ENCODE measurements at places on chromosomes 12 and 14. TPM values are rescaled to one million over a fixed set of nuclear protein-coding genes. Genes with fewer than 3 reads are reported as not detected.

DNA sequence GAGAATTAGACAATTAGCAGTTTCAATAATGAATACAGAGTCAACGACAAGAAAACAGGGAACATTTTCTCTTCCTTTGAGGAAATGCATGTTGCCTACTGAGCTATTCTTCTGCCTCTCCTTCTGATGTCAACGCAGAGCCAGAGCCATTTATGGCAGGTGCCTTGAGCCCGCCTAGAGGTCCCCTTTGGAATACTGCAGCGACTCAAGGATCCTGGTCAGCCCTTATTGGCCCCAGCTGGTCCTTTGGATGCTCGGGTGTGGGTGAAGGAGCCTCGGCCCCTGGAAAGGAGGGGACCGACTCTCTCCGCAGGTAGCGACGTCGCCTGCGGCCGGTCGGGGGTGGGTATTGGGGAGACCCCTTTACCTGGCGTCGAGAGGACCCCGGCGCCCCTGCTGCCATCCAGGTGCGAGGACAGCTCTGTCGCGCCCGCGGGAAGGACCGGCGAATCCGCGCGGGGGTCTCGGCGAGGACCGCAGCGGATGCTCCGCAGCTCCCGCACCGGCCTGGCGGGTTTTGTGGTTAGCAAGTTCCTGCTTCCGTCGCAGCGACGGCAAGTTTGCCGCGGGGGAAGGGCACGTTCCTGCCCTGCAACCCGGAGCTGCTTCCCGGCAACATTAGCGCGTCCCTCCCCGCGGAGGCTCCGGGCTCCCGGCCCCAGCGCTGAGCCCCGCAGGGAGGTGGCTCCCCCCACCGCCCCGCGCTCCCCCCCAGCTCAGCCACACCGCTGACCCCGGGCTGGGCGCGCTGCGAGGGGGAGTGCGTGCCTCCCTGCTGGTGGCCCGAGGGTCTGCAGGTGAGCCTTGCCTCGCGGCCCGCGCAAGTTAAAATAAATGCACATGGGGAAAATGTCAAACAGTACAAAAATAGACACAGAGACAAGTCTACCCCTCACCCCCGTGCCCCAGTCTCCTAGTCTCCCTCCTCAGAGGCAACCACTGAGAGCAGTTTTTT lies at the start of gene MANSC1:
TSS of gene MANSC1 (minus strand) at position 532 of the 955 bp plus-strand sequence. CDS start 6,928 bp downstream, outside the sequence.
- DNase-seq, result peak; percentile 39

GRCh38 chr12:68271346-68271745 lies 17.9 kb upstream of the IL22 start:
- no peak for DNase-seq

DNA sequence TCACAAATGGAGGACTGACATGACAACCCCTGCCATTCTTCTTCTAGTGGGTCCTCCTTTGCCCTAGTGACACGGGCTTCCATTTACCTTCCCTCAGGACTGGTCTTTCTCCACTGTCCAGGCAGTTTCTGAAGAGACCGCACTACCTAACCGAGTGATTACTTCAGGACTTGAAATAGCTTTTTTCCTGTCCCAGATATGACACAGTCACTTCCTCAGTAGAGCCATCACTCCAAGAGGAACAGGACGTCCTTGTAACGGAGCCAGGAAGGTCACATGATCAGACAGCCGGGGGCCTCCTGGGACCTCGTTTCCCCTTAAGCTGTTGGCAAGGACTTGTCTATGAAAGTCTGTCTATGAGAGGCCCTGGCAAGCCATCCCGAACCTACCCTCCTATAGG lies 62.3 kb downstream of the FOS start:
- no peak for DNase-seq

GRCh38 chr12:58931518-58931917 lies 11.2 kb upstream of the LRIG3 start:
- DNase-seq, result no peak

- DNase-seq, result no peak
These were observed 8.7 kb downstream of the RFC5 start for GRCh38 chr12:118025168-118025567.

- DNase-seq, result no peak
These were observed 31.1 kb upstream of the INF2 start for GRCh38 chr14:104658325-104658712.

- DNase-seq, result peak; percentile 90
These were observed 340.1 kb downstream of the BCL11B start for GRCh38 chr14:98931911-98932310.

GRCh38 chr14:99521176-99522024 lies 40.2 kb downstream of the CCNK start:
- no peak for DNase-seq

- DNase-seq, result no peak
These were observed 26.9 kb downstream of the NRXN3 start for GRCh38 chr14:78197051-78197450.

DNA sequence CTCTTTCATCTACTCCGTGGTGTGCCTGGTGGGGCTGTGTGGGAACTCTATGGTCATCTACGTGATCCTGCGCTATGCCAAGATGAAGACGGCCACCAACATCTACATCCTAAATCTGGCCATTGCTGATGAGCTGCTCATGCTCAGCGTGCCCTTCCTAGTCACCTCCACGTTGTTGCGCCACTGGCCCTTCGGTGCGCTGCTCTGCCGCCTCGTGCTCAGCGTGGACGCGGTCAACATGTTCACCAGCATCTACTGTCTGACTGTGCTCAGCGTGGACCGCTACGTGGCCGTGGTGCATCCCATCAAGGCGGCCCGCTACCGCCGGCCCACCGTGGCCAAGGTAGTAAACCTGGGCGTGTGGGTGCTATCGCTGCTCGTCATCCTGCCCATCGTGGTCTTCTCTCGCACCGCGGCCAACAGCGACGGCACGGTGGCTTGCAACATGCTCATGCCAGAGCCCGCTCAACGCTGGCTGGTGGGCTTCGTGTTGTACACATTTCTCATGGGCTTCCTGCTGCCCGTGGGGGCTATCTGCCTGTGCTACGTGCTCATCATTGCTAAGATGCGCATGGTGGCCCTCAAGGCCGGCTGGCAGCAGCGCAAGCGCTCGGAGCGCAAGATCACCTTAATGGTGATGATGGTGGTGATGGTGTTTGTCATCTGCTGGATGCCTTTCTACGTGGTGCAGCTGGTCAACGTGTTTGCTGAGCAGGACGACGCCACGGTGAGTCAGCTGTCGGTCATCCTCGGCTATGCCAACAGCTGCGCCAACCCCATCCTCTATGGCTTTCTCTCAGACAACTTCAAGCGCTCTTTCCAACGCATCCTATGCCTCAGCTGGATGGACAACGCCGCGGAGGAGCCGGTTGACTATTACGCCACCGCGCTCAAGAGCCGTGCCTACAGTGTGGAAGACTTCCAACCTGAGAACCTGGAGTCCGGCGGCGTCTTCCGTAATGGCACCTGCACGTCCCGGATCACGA lies 2.2 kb downstream of the SSTR1 start:
- no peak for DNase-seq

DNA sequence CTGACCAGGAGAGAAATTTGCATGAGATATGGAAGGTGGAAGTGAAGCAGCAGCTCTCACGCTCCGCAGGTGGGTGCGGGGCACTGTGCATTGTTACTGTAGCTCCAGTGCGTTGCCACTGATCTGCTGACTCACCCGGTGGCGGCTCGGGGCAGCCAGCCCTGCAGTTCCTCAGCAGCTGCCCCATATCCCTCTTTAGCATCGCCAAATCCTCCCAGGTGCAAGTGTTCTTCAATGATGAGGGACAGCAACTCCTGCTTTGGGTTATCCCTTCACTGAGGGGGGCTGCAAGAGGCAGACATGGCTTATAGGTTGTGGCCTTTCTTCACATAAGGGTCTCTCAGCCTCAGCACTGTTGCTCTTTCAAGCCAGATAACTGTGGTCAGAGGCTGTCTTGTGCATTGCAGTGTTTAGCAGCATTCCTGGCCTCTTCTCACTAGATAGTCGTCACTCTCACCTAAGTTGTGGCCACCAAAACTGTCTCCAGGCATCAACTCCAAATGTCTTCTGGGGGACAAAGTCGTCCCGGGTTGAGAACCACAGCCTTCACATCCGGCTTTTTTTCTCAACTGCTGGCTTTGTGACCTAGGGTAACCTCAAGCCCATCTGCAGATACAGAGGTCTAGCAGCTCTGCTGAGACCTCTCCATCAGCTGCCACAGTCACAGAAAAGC lies 180.8 kb downstream of the EFCAB11 start:
- DNase-seq, result peak; percentile 36

DNA sequence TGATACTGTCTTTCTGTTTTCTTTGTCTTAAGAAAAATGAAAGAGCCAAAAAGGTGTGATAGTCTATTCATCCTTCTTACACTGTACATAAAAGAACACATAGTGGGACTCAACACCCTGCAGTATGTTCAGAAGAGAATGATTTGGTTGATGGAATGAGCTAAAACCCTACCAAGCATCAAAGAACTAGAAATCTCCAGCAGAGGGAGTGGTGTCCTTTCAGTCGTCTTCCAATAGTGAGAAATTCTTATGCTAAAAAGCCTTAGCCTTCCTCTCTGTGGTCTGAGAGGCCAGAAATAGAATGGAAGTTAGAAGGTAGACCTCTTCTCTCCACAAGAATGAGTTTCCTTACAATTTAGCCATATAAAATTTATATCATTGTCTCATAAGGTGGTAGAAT lies 393.4 kb upstream of the SEL1L start:
- DNase-seq, result no peak

- DNase-seq, result no peak
These were observed 1012.5 kb upstream of the TMEM132C start for GRCh38 chr12:127254420-127254955.

GRCh38 chr12:15714256-15714655 lies 74.9 kb downstream of the EPS8 start:
- DNase-seq, result no peak

The UTP20 gene
- polyA plus RNA-seq, result 5.7 TPM

The KLRF1 gene
- 1.6 TPM for polyA plus RNA-seq

The KRT74 gene
- polyA plus RNA-seq, result not detected
